ENCODE measurements at places on chromosomes 4 and X.

GRCh38 chr4:8579526-8580320 lies 469 bp upstream of the GPR78 start:
- DNase-seq = no peak

- no peak for DNase-seq
These were observed 24.6 kb upstream of the PDLIM3 start for GRCh38 chr4:185559915-185560281.

GRCh38 chr4:147814376-147814775 lies 82.5 kb downstream of the ARHGAP10 start:
- no peak for DNase-seq

DNA sequence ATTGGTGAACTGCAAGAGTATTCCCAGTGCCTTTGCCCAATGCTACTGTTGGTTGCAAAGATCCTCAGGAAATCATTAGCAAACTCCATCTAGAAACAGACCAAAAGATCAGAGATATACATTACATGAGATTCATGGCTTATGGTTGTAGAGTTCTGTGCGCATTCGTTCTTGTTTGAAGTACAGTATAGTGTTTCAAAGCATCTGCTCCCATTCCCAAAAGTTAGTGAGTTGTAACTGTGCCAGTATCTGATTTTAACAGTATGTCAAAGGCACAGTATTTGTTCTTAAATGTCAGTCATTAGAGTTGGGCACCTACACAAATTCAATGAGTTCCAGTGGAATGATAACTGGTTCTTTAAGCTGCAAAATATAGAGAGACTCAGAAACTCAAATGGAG lies 314.7 kb upstream of the ATOH1 start:
- DNase-seq = no peak

DNA sequence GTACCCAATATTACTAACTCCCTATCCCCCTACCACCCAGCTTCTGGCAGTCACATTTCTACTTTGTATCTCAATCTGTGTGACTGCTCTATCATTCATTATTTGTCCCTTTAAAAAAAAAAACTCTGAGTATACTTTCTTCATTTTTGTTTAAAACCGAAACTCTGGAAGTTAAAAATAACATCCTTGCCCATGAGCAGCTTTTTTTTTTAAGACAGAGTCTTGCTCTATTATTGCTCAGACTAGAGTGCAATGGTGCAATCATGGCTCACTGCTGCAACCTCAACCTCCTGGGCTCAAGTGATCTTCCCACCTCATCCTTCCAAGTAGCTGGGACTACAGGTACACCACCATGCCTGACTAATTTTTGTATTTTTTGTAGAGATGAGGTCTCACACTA lies 15.8 kb downstream of the UBE2K start:
- no peak for DNase-seq

DNA sequence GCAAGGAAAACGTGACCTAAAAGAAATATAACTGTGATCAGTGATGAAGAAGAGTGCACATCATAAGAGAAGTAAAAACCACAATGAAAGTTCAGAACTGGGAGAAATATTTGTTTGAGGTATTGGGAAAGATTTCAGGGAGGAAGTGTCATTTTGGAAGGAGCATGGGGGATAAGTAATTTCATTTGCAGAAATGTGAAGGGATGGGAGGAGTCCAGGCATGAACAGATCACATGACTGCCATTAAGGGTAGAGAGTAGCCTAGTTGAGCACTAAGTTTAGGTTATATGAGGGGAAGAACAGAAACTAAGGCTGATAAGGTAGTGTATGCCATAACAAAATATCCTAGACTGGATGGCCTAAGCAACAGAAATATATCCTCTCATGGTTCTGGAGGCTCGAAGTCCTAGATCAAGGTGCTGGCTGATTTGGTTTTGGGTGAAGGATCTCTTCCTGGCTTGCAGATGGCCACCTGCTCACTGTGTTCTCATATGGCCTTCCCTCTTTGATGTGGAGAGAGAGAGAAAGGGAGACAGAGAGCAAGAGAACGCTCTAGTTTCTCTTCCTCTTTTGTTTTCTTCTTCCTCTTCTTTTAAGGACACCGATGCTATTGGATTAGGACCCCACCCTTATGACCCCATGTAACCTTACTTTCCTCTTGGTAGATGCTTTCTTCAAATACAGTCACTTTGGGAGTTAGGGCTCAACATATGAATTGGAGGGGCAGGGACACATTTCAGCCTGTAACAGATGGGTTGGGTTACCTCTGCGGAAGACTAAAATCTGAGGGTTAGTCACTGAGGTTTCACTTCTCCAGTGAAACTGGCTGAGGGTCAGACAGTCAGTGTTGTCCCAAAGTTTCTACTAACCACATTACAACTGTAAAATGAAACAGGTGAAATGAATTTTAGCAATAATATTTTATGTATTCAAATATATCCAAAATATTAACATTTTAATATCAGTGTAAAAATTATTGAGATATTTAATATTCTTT lies 77.9 kb downstream of the EGF start:
- no peak for DNase-seq

GRCh38 chrX:19879181-19879580 lies 8.2 kb downstream of the SH3KBP1 start:
- no peak for DNase-seq

DNA sequence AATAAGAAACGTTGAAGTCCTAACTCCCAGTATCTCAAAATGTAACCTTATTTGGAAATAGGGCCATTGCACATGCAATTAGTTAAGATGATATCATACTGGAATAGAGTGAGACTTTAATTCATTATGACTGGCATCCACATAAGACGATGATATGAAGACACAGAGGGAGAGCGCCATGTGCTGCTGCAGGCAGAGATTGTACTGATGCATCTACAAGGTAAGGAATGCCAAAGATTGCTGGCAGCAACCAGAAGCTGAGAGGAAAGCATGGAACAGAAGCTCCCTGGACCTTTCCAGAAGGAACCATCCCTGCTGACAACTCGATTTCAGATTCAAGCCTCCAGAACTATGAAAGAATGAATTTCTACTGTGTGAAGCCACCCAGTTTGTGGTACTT lies 697.0 kb upstream of the INTU start:
- DNase-seq = no peak

DNA sequence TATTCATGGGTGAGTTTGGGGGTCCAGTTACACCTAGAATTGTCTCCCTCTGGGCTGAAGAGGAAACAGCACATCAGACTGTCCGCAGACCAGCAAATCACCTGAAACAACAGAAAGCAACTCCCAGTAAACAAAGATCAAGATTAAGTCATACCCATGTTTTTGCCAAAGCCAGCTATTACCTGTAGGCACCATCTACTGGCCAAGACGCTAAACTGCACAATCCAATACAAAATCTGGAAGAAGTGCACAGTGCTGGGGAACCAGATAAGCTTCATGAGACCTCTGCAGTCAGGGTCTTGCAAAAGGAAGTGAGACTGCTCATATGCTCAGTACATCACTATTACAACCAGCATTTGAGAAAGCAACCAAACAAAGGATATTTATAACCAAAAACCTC lies 157.5 kb upstream of the ITM2A start:
- no peak for DNase-seq

- no peak for DNase-seq
These were observed 2.3 kb upstream of the METTL14 start for GRCh38 chr4:118682928-118683327.

- DNase-seq = no peak
These were observed 686 bp downstream of the MTHFD2L start for GRCh38 chr4:74158466-74159142.

DNA sequence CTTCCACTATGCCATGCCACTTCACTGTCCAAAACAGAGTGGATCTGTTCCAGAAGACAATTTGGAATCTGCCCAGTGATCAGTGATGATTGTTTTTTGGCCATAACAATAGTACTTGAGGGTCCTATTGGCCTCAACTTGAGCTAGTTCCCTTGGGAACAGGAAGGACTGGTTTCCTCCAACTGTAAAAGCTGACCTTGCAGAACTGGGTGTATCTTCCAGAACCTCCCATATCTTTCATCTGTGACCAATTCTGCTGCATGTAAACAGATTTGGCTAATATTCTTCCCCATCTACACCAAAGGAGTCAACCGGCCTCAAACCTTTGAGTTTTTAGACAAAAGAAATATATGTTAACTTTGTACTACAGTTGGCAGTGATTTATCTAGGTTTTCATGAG lies 165.1 kb upstream of the TRPC5 start:
- DNase-seq = no peak

DNA sequence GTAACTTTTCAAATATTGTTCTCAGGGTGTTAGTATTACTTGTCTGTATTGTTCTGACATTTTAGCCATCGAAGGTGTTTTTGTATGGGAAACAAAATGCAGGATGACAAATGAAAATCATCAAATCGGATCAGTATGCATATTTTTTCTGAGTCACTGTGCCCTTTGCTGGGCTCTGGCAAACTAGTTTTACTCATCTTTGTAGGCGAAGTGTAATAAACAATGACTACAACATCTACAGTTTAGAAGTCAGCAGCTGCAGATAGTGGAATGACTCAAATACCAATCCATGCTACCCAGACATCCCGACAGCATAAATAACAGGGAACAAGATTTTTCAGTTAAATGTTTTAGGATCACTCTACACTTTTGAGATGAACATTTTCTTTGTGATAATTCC lies 557.3 kb upstream of the TENM3 start:
- no peak for DNase-seq

DNA sequence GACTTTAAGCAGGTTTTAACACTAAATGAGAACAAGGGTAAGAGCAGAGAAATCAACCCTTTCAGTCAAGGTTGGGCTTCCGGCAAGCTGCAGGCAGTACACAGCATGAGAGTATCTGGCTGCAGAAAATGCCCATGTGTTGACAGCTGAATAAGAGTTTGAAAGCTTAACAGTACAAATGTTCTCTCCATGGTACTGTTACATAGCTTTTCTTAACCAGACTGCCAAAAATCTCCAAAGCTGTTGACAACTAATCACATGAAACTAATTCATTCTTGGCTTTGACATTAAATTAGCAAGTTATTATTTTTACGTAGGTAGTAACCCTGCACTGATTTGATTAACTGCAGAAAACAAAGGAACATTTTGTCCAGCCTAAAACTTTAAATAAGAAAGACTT lies 153.5 kb downstream of the SLC10A7 start:
- no peak for DNase-seq

GRCh38 chrX:12814420-12814819 lies 23.2 kb downstream of the PRPS2 start:
- no peak for DNase-seq

- no peak for DNase-seq
These were observed 84.2 kb downstream of the HPRT1 start for GRCh38 chrX:134544135-134544512.

- DNase-seq = no peak
These were observed 913.3 kb downstream of the PDHA2 start for GRCh38 chr4:96753216-96753615.

DNA sequence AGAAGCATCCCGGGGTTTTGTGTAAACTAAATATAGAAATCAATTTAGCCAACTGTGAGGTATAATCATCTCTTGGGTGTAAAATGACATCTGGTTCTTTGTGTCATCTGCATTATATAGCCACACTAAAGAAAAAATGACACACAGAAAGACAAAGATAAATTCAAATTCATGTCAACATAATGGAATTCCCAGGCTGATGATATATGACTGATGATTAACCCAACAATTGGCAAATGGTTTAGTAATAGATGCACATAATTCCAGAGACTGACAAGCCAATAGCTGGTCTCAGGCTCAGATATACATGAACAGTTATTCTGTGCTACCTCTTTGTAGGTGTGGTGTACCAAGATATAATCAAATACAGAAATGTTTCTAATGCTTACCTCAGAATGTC lies 375.4 kb upstream of the PITX2 start:
- DNase-seq = no peak

GRCh38 chr4:189001283-189001970 lies 862.2 kb downstream of the TRIML1 start:
- no peak for DNase-seq

DNA sequence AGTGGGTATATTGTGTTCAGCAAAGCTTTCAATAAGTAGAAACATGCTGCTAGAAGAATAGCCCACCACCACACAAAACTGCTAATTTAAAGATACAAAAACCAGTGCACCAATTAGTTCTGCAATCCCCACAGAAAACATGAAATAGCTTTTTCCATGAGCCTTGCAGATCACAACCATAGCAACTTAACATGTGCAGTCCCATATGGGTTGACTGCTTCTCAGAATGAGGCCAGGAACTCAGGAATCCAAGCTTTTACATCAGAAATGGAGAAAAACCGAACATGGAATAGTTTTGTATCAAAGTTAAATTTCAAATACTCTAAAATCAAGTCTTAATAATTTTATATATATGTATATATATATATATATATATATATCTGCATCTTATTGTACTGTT lies 66.6 kb upstream of the IQCM start:
- no peak for DNase-seq

DNA sequence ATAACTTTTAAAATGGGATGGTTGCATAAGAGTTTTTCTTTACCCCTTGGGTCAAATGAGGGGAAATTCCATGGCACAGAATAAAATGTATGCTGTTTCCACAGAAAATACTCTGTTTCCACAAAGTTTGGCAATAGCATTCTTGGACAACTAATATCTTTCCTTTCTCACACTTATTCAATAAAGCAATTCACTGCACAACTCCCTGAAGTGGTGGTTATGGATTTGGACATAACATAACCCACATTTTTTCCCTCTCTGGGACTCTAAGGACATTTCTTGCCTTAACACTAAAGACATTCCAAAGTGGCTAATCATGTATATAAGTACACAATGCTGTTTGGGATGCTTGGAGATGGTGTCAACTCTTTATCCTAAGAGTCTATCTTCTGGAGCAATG lies 51.7 kb upstream of the GPM6B start:
- no peak for DNase-seq

DNA sequence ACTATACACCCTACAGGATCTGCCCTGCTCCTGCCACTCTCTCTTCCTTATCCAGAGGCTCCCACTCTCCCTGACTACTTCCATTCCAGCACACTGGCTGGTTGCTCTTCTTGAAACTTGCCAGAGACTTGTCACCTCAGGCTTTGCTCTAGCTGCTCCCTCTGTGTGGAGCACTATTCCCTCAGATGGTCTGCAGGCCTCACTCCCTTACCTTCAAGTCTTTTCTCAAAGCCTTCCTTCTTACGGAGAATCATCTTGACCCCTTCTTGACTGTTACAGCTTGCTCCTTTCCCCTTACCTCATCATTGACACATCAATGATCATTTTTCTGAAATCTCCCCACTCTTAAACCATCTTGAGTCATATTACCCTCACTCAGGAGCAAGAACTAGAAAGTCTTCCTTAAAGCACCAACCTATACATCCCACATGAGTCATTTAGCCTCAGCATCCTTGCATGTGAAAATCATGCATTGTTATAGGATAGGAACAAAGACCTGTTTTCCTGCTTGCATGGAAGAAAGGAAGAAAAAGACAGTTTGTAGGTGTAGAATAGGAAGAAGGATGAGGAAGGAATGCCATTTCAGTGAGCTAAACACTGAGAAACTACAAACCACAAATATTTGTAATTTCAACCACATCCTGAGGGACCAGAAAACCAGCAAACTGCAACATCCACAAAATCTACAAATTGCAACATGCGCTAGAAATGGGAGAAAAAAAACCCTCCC lies 55.7 kb downstream of the ANTXR2 start:
- no peak for DNase-seq

GRCh38 chrX:39477762-39478120 lies 620.0 kb downstream of the BCOR start:
- DNase-seq = no peak

Measured in activated CD8-positive, alpha-beta memory T cell treated with anti-CD3 and anti-CD28 coated beads, Interleukin-2, amount 50 U/mL, for 48 hours (primary cell).